Renal cortex interstitium (tissue), 15 donors: ENCODE measurements at places on chromosomes 5 and 9.

GRCh38 chr5:33275921-33276627 is 164.7 kb upstream of the TARS1 start:
- DNase-seq: no peak

- DNase-seq: no peak
Measured at GRCh38 chr9:26169708-26170107, 491.5 kb upstream of the TUSC1 start.

DNA sequence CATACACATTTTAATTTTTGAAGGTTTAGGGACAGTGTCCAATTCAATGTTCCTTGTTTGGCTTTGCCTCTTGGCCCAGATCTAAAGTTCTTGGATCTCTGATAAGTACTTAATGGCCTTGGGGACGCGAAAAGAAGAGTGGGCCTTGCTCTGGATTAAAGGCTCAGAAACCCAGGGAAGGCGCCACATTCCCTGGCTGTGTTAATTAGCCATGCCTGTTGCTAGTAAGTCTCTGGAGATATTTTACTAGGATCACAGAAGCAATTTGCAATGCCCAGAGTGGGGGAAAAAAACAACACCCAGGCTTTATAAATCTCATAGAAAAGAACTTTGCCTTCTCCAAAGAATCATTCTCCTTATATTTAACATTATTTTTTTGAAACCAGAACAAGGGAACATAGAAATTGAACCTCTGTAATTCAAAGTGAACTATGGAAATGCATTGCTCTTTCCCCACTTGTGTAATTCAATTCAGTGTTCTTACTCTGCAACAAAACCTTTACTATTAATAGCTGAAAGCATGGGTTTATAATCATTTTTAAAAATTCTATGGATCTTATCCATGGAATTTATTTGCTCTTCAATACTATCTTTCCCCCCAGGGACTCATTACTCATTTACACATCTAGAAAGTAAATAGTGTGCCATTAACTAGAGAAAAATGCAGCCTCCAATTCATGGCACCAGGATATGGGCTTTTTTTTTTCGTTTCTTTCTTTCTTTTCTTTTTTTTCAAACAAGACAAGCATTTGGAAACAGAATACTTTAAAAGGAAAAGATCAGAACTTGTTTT is 172.2 kb upstream of the ANKRD55 start:
- DNase-seq: no peak

- no peak for DNase-seq
Measured at GRCh38 chr5:140574165-140574564, 9.5 kb downstream of the SLC35A4 start.

DNA sequence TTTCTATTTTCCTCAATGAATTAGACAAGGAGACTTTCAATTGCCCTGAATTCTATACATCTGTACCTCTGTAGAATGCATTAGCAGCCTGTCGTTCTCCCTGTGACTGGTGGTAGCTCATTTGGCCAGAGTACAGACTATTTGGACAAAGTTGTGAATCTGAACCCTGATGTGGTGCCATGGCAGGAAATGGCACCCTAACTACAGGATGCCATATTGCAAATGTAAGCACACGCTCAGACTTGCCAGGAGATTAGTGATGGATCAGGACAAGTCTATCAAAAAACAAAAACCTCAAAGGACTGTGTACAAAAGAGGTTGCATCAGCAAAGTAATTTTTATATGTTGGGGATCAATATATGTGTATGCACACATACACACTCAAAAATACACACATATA is 58.3 kb downstream of the SVEP1 start:
- DNase-seq: no peak

GRCh38 chr9:85502815-85503655 is 238.7 kb downstream of the AGTPBP1 start:
- DNase-seq: no peak

DNA sequence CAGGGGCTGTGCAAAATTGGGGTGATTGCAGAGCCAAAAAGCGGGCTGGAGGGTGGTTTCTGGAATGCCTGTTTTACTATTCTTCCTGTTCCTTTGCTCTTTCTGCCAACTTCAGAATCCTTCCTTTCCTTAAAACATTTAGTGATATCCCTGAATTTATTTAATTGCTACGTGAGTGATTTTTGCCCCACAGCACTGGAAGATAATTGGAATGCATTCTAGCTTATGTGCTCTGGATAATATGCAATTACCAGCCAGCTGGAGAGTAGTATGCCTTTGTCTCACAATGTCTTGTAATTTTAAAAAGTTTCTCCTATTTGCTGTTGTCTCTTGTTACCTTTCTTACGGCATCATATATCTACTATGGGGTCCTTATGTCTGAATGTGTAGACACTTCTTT is 115.8 kb downstream of the SMARCA2 start:
- no peak for DNase-seq

GRCh38 chr9:128438343-128439109 is 17.3 kb upstream of the ODF2 start:
- no peak for DNase-seq

DNA sequence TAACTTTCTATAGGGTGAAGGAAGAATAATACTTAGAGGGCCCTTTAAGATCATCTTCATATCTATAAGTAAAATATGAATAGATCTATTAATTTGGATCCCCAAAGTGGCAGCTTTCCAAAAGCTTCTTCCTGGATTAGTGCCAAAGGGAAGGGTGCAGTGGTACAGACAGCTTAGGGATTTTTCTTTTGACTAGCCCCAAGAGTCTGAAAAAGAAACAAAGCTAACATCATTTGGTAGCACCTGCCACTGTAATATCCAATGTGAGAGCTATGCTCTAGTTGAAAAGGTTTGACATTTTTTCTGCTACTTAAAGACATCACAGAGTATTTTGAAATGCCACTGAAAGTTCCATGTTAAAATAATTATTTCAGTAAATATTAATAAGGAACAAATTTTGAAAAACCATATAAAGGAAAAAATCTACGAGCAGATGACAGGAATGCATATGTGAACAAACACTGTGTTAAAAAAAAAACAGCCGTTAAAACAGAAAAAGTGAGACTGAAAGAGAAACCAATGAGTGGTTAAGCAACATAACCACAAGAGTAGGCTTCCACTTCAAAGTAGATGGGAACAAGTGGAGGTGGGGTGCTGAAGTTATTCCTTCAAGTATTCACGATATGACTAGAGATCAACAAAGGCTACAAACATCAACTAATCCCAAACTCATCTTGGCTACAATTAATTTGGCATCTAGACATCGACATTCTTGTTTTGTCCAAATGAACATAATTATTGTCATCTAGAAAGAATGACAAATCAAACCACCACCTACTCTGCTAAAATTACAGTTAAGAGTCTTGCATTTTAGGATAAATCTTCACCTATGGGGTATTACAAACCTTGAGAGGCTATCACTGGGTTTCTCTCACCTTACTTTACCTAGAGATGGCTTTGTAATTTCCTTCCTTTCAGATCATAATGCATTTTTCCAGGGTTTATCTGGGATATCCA is 137.5 kb downstream of the CPLANE1 start:
- no peak for DNase-seq

DNA sequence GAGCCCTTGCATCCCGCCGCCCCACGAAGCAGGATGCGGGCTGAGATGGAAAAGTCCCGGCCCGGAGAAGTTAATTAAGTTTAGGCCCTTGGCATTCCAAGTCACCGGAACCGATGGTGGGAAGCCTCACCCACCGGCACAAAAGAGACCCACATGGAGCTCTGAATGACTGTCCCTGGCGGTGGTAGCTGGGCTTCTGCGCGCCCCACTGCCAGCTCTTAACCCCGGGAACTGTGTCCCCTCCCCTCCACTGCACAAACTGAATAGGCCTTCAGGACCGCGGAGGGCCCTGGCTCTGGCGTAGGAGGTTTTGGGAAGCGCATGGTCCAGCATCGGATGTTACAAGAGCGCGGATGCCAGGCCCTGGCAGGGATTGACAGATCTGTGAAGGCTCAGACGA is 291.1 kb upstream of the TUT7 start:
- DNase-seq: no peak

- DNase-seq: no peak
Measured at GRCh38 chr9:121242219-121242958, 25.6 kb upstream of the GSN start.

- DNase-seq: no peak
Measured at GRCh38 chr5:157703736-157704135, 27.5 kb upstream of the THG1L start.
